ENCODE measurements at places on chromosomes 7 and 10. TPM values are rescaled to one million over a fixed set of nuclear protein-coding genes. Genes with fewer than 3 reads are reported as not detected.
A peak's percentile ranks its signal among the peaks of the same experiment; 100 is the strongest.

Gene ABCB1
- total RNA-seq, result 48.3 TPM

Gene MRC1
- 67.8 TPM for total RNA-seq

Gene MMD2
- not detected for total RNA-seq

Gene PPP1R9A
- 25.7 TPM for total RNA-seq

Gene CALHM1
- total RNA-seq, result not detected

DNA sequence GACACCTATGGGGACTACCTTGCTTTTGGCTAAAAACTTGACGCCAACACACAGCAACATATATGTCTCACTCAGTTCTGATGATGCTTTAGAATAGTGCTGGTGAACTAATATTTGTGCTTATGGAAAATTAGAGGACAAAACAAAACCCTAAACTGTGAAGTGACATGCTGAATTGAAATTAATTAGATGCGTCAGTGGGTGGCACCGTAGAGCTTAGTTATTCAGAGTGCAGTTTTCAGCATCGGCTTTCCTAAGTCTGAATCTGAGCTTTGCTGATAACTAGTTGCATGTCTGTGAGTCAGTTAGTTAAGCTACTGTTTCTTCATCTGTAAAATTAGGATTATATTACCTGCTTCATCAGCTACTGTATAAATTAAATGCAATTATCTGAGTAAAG lies 245.0 kb upstream of the SORCS1 start:
- H3K4me1 ChIP-seq, result no peaks in the 10 kb centered on the region
- no peak overlapping the region for H3K27ac ChIP-seq
- no peaks in the 10 kb centered on the region for H3K27me3 ChIP-seq
- no peaks in the 10 kb centered on the region for H3K36me3 ChIP-seq
- no peak for DNase-seq

DNA sequence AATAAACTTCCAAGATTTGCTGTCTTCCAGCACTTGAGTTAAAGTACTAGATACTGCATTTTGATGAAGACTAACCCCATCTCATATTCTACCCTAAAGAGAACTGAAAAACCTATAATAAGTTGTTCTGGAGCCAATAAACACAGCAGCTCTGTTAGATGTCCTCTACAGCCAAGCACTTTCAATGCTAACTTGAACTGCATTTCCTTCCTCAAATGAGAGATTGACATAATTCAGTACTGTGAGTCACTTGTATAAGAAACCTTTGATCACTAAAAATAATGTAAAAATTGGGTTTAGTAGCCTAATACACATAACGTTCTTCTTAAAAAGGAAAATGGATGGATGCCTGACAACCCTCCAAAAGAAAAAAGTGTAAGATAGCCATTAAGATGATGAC lies 81.3 kb downstream of the ITGB8 start:
- H3K4me1 ChIP-seq, result no peaks in the 10 kb centered on the region
- no peak overlapping the region for H3K4me3 ChIP-seq
- no peak for DNase-seq
- H3K36me3 ChIP-seq, result no peaks in the 10 kb centered on the region
- H3K27ac ChIP-seq, result no peak overlapping the region

DNA sequence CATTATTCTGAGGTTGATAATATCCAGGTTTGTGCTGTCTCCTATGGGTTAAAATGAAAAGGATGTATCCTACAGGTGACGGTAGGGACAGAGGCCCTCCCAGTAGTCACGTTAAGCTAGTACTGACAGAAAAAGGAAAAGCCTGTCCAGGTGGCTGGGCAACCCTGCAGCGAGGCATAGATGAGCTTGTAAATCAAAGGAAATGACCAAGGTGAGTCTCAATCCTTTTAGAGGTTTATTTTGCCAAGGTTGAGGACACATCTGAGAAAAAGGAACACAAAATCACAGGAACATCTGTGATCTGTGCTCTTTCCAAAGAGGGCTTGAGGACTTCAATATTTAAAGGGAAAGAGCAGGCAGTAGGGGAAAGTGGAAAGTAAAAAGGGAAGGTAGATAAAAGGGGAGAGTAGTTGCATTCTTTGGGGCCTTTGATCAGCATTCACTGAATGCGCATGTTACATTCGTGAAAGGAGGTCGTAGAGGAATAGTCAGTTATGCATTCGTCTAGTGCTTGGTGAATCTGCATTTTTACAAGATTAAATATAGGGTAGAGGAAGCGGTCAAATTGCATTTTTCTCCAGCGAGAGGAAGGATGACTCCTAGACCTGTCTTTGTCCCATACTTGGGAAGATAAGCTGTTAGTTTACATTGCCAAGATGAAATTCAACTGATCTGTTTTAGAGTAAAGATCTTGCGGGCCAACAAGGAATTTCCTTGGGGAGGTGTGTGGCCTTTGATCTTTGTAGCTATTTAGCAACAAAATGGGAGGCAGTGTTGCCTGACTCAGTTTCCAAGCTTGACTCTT lies 884 bp upstream of the GSTO1 start:
- peaks cover 14% of the 10 kb centered on the region for H3K4me1 ChIP-seq
- peaks cover 4% of the 10 kb centered on the region for H3K36me3 ChIP-seq
- no peak for DNase-seq

DNA sequence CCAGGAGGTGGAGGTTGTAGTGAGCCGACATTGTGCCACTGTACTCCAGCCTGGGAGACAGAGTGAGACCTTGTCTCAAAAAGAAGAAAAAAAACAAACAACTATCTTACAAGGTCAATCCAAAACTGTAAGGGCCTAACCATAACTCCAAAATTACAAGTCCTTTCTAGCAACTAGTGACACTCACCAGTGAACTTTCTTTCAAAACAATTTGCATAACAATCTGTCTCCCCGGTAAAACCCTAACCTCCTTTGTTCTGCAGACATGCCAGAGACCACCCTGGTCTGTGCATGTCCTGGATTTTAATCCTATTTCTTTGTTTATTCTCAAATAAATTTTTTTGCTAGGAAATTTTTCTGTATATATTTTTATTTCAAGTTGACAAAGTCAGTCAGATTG lies 68.1 kb downstream of the EXOC6 start:
- H3K27me3 ChIP-seq, result no peaks in the 10 kb centered on the region
- DNase-seq, result no peak

DNA sequence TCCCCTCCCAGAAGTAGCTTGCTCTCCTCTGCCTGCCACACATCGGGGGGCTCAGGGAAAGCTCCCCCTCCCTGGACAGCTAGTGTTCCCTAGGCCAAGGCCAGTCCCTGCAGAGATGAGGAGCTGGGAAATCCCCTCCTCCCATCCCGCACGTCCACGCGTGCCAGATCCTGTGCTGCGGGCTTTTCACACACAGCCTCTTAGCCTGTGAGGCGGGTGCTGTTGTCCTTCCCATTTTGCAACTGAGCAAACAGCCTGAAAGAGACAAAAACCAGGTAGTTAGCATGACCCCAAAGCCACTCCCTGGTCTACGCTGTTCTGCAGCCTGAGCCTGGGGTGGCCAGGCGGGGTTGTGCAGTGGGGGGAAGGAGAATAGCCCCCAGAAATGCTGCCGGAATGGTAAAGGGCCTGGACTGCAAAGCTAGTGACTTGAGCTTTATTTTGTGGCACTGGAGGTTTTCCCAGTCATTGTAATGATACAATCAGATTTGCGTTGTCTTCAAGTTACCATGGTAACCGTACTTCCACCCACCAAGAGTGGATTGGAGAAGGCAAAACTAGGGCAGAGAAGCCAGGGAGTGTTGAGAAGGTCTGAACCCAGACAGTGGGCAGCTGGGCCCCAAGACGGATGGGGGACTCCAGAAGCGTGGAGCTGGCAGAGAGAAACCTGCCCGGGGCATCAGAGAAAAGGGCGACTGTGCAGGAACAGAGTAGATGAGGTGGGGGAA lies 98.6 kb upstream of the KCTD7 start:
- no peak overlapping the region for H3K4me3 ChIP-seq
- DNase-seq, result no peak
- H3K27ac ChIP-seq, result no peak overlapping the region

GRCh38 chr7:107813524-107813923 lies 10.5 kb upstream of the SLC26A3 start:
- DNase-seq, result no peak
- H3K4me3 ChIP-seq, result no peak overlapping the region
- H3K36me3 ChIP-seq, result no peaks in the 10 kb centered on the region
- H3K27me3 ChIP-seq, result no peaks in the 10 kb centered on the region
- no peak overlapping the region for H3K27ac ChIP-seq
- H3K4me1 ChIP-seq, result no peaks in the 10 kb centered on the region

DNA sequence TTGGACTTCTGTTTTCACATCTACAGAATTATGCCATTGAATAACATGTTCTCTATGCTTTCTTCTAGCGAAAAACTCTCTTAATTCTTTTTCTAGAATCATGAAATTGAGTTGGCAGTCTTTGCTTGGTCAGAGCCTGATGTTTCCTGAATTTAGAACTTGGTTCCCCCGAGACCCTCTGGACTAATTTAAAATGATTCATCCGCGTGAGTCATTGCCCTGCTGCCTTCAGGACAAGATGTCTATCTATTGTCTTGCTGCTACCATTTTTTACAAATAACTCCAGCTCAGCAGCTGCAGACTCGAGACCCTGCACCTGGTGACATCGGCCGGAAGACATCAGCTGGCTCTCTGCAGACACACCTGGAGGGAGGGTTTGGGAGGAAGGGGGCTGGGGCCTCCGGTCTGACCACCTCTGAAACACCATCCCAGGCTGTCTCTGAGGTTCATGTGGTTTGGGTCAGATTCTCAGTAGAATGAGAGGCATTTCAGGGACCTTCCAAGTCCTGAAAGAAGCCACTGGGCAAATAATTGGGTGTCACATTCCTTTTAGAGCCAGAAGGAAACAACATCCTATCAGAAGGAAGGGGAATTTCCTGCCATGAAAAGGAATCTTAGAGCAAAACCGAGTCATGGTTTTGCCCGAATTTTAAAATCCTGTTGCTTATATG lies 20.9 kb upstream of the KLF6 start:
- no peaks in the 10 kb centered on the region for H3K27me3 ChIP-seq
- H3K27ac ChIP-seq, result peak overlapping the region; percentile 82
- H3K36me3 ChIP-seq, result no peaks in the 10 kb centered on the region
- H3K4me3 ChIP-seq, result no peak overlapping the region
- no peak for DNase-seq

GRCh38 chr7:55438085-55438756 lies 73.1 kb downstream of the LANCL2 start:
- no peak for DNase-seq
- no peaks in the 10 kb centered on the region for H3K36me3 ChIP-seq
- no peak overlapping the region for H3K4me3 ChIP-seq
- H3K27me3 ChIP-seq, result no peaks in the 10 kb centered on the region
- H3K4me1 ChIP-seq, result no peaks in the 10 kb centered on the region

- no peaks in the 10 kb centered on the region for H3K27me3 ChIP-seq
- no peak overlapping the region for H3K27ac ChIP-seq
- no peaks in the 10 kb centered on the region for H3K36me3 ChIP-seq
- H3K4me3 ChIP-seq, result no peak overlapping the region
Observed at GRCh38 chr10:28600056-28600455, 67.1 kb downstream of the WAC start.

GRCh38 chr10:15211464-15211979 lies 43.0 kb upstream of the NMT2 start:
- no peak overlapping the region for H3K27ac ChIP-seq
- H3K36me3 ChIP-seq, result peaks cover 4% of the 10 kb centered on the region
- H3K4me3 ChIP-seq, result no peak overlapping the region
- no peaks in the 10 kb centered on the region for H3K27me3 ChIP-seq
- H3K4me1 ChIP-seq, result peaks cover 6% of the 10 kb centered on the region
- no peak for DNase-seq

GRCh38 chr7:139525750-139526149 lies 2.3 kb downstream of the CLEC2L start:
- no peaks in the 10 kb centered on the region for H3K36me3 ChIP-seq
- no peaks in the 10 kb centered on the region for H3K4me1 ChIP-seq
- no peak overlapping the region for H3K4me3 ChIP-seq
- no peak for DNase-seq

GRCh38 chr10:14474656-14475055 lies 143.9 kb upstream of the FRMD4A start:
- H3K4me3 ChIP-seq, result no peak overlapping the region
- H3K27me3 ChIP-seq, result no peaks in the 10 kb centered on the region
- no peak overlapping the region for H3K27ac ChIP-seq
- no peak for DNase-seq

DNA sequence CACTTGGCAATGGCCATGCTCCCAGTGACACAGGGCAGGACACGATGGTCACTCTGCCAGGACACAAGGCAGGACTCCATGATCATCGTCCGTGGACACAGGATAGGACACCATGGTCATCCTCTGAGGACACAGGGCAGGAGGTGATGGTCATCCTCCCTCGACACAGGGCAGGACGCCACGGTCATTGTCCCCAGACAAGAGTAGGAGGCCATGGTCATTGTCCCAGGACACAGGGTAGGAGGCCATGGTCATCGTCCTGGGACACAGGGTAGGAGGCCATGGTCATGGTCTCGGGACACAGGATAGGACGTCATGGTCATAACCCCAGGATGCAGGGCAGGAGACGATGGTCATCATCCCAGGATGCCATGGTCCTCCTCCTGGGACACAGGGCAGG lies 289.2 kb downstream of the TCERG1L start:
- H3K27me3 ChIP-seq, result no peaks in the 10 kb centered on the region
- H3K27ac ChIP-seq, result no peak overlapping the region

GRCh38 chr10:87850742-87851205 lies 12.6 kb downstream of the KLLN start:
- no peak overlapping the region for H3K4me3 ChIP-seq
- H3K4me1 ChIP-seq, result no peaks in the 10 kb centered on the region
- no peaks in the 10 kb centered on the region for H3K27me3 ChIP-seq
